ENCODE measurements at places on chromosomes 11 and 22. TPM values are rescaled to one million over a fixed set of nuclear protein-coding genes. Genes with fewer than 3 reads are reported as not detected.
A peak's percentile ranks its signal among the peaks of the same experiment; 100 is the strongest.

ART1 gene
- total RNA-seq: not detected

PRAME gene
- total RNA-seq: 3.7 TPM

OR2AG2 gene
- total RNA-seq: 0.04 TPM

FAT3 gene
- total RNA-seq: 1.4 TPM

UPB1 gene
- total RNA-seq: not detected

IRAG1 gene
- 0.21 TPM for total RNA-seq

SLC22A8 gene
- not detected for total RNA-seq

E2F8 gene
- 0.14 TPM for total RNA-seq

DNA sequence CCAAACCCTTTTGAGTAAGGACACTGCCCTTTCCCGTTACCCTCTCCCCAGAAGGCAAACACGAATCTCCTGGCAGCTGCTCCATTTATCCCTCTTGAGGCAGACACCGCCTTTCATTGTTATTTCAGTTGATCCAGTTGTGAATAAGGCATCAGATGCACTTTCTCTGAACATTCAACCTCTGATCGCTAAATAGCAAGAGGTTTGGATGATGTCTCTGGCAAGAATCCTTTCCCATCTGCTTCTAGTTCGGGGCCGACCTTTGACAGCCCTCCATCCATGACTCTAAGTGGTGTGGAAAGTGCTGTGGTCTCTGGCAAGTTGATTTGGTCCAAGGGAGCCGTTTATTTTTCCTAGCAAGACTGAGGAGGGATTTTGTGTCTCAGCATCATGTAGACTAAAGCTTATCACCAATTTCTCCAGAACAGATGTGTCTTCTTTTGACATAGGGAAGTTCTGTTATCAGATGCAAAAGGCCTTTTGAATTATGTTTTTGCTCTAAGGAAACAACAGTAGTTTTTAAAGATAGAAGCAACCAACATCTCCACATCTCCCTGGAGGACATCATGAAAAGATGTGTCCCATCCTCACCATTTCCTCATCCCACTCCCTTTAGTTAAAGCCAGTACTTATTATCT, 123.6 kb downstream of the CCDC34 start:
- DNase-seq: no peak

DNA sequence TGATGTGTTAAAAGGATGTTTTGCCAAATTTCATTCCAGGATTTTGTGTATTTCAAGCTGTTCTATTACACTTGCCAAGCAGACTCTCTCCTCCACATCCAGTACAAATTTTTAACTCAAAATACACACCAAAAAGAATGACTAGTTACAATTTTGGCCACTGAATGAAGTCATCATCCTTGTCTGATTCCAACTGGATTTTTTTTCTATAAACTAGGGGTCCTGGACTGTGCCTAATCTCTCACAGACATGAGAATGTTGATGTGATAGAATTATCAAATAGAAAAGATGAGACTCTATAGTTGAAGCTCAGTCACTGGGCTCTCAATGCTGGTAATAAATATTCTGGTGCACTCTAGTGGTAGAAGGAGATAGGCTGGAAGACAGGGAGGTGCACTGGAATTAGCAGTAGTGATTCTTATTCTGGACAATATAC, 85.8 kb downstream of the FANCF start:
- DNase-seq: no peak

DNA sequence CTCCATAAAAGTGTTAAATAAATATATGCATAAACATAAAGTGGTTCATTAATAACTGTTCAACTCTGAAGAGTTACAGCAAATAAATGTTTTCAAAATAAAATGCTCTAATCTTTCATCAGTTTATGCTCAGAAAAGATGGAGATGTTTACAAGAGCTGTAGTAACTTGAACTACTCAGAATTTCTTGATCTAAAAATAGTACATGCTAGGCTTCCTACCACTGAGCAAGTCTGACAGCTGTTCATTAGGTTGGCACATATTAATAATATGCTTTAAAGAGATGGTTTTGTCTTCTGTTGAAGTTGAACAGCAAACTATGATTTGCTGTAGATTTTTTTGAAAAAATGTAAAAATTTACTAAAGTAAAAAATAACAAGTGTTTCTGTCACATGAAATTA, 10.8 kb upstream of the SLN start:
- no peak for DNase-seq

DNA sequence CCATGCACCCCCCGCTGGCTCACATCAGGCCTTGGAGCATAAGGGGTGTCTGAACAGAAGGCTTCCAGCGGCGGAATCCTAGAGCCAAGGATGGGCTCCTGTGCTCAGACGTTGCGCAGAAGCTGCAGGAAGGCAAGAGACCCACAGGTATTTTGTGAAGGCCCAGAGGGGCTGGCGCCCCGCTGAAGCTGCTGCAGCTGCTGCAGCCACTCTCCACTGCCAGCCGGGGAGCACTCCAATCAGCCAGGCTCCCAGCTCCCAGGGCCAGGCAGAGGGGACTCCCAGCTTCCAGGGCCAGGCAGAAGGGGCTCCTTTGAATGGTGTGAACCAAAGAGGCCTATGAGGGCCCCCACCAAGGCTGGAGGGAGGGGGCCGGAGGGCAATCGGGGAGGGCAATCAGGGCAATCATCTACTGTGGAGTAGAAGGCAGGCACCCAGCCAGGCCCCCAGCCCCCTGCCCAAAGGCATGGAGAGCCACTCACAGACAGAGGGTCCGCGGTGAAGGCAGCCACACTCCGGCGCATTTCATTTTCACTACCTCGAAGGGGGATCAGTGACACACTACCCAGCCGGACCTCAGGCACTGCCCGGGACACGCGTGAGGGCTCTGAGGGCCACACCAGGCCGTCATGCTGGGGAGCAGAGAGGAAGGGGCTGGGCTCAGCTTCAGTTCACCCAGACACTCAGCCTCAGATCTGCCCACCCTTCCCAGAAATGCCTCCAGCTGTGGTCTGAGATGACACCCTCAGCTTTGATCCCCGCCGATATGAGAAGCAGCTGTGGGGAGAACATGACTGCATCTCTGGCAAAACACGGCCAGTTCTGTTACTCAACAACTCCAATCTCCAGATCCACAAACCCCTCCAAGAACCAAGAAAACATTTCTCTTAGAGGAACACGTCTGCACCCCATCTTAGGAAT, 11.6 kb upstream of the PDE2A start:
- DNase-seq: no peak

GRCh38 chr11:64156235-64157011, 9.5 kb downstream of the MACROD1 start:
- DNase-seq: no peak

GRCh38 chr11:45470794-45471167, 184.6 kb upstream of the SYT13 start:
- DNase-seq: no peak

DNA sequence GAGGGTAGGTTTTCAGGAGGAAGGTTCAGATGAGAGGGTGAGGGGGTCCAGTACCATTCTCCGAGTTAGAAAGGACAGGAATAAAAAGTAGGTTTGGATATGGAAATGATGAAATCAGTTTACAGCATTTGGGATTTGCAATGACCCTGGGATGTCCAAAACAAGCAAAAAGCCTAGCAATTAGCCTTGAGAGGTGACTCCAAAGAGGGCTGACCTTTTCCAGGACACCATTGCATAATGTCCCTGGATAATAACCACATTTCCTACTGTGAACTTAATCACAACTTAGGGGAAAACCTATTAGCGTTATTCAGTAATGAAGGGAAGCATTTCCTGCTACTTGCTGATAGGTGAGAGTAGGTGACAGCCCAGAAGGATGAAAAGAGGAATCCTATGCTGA, 101.4 kb upstream of the ARHGAP42 start:
- DNase-seq: no peak

GRCh38 chr22:32409977-32410376, 2.1 kb downstream of the RTCB start:
- no peak for DNase-seq

GRCh38 chr11:86067009-86067850, 1.7 kb downstream of the PICALM start:
- DNase-seq: no peak

DNA sequence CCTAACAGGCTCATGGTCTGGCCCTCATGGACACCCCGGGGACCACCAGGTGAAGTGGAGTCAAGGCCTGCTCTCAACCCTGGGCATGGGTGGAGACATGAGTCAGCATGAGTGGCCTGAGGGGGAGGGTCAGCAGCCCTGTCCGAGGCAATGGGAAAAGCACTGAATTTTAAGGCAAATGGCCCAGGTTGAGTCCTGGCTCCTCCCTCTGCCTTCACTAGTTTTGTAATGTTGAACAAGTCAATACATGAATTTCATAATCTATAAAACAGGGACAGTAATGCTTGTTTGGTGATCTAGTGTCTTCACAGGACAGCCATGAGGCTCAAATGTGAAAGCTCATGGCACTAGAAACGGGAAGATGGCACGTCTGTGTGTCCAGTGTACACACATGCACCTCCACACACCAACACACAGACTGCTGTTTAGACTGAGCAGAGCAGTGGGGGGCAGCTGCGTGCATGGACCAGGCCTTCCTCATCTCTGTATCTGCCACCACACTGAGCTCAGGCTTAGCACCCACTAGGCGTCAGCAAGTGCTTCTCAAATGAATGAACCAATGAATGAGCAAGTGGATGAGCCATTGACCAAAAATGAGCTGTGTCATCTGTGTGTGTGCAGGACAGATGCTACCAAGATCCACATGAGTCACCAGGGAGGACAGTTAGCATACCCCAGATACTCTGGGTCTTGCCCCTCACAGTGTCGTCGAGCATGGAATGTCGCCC, 63.4 kb downstream of the NRXN2 start:
- peak; percentile 69 for DNase-seq

GRCh38 chr11:119372260-119373058, 9.0 kb downstream of the USP2 start:
- DNase-seq: no peak

DNA sequence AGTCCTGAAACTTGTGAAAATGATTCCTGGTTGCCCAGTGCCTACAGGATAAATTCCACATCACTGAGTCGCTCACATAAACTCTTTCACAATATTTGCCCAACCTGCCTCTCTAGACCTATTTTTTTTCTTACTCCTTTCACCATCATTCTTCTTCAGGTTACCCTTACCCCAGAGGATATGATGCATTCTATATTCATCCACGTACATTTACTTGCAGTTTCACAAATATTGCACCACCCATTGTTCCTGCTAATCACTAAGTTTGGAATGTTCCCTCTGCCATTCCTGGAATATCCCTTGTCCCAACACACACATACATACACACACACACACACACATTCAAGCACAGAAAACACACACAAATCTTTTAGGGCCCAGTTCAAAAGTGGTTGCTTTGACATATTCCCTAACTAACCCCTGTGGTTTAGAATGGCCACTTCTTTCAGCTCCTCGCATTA, 379.5 kb downstream of the ETS1 start:
- DNase-seq: peak; percentile 92
